T1000 (cell line): ENCODE measurements at places on chromosomes 6 and 20.

DNA sequence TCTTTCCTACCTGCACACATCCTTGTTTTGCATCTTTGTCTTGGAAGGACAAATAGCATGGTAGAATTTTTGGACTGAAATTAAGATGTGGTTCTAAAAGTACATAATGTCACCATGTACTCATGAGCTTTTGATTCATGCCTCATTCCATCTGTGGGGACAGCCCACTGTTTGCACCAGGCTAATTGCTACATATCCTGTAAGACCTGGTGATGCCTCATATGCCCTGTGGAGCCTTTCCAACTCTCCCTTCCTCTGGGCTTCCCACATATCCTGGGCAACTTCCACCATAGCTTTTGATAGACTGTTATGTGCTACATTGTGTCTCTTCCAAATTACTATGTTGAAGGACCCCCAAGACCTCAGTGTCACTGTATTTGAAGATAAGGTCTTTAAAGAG, 213.6 kb upstream of the PREP start:
- DNase-seq, result no peak

- no peak for DNase-seq
Observed at GRCh38 chr6:23176883-23177282, 607.5 kb downstream of the HDGFL1 start.

DNA sequence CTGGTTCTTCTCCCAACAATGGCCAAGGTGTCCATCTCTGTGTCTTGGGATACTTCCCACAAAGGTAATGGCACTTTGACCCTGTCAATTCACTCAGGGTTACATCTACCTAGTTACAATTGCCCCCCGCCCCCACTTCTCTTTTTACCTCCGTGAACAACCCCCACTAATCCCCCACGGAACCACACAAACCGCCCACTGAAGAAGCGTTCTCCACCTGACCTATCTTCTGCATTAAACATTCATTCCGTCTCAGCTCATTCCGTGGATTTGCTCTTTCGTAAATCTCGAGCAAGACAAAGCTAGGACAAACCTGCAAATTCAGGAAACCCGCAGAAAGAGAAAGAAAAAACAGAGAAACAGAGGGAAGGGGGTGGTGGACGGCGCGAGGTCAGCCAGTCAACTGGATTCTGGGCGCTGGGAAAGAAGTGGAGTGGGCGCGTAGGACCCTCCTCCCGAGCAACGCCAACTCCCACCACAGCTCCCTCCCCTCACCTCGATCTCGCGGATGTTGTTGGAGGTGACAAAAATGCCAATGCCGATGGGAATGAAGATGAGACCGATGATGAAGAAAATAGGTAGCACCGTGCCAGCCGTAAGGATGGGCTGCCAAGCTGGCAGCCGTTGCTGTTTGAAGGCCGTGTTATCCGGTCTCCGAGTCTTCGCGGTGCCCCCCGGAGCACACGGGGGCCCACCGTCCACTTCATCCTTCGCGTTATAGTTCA, 523 bp downstream of the TMEM30A start:
- DNase-seq, result no peak

GRCh38 chr20:42027746-42028268, 409.6 kb upstream of the CHD6 start:
- DNase-seq, result no peak

GRCh38 chr20:62969179-62969760, 16.8 kb downstream of the SLC17A9 start:
- DNase-seq, result no peak

- no peak for DNase-seq
Observed at GRCh38 chr6:168333989-168334388, 14.4 kb upstream of the DACT2 start.

- no peak for DNase-seq
Observed at GRCh38 chr6:52620055-52620905, 43.4 kb upstream of the TRAM2 start.

DNA sequence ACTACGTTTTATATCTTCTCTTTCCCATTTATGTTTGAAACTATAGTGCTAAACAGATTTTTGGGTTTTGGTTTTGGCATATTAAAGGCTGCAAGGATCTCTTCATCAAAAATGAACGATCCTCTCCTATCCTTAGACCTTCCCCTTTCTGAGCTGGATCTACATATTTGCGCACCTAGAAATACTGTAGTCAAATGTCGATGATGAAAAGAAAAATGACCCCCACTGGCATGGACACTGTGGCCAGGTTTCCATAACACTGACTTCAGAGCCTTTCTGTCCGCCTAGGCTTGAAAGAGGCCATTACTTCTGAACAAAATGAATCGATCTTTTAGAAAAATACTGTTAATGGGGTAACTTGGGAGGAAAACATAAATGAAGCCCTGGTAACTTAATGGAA, 5.8 kb downstream of the FLRT3 start:
- DNase-seq, result no peak

GRCh38 chr20:57934007-57934805, 224.4 kb upstream of the PMEPA1 start:
- DNase-seq, result peak; percentile 64

GRCh38 chr6:162562041-162562440, 165.5 kb downstream of the PRKN start:
- no peak for DNase-seq
